Vagina (tissue), 2 donors: ENCODE measurements at places on chromosomes 12 and 14.

GRCh38 chr14:67833403-67833802 lies 13.8 kb downstream of the RAD51B start:
- DNase-seq = no peak

GRCh38 chr12:24608637-24609285 lies 340.1 kb downstream of the BCAT1 start:
- DNase-seq = no peak

DNA sequence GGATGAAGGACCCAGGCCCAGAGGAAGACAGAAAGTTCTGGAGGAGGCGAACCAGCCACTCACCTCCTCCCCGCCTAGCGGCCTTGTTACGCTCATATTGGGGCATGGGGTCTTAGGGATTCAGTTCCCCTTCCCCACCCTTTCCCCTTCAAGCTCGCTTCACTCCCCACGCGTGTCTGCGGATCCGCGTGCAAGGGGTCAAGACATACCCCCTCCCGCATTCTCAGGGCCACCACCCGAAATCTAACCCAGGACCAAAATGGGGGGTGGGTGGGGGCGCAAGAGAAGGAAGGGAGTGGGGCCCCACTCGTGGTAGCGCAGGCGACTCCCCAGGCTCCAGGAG lies 584 bp upstream of the RFX4 start:
- no peak for DNase-seq

- DNase-seq = no peak
Observed at GRCh38 chr12:74790931-74791330, 253.3 kb downstream of the ATXN7L3B start.

- no peak for DNase-seq
Observed at GRCh38 chr14:61380984-61381383, 59.6 kb downstream of the PRKCH start.

DNA sequence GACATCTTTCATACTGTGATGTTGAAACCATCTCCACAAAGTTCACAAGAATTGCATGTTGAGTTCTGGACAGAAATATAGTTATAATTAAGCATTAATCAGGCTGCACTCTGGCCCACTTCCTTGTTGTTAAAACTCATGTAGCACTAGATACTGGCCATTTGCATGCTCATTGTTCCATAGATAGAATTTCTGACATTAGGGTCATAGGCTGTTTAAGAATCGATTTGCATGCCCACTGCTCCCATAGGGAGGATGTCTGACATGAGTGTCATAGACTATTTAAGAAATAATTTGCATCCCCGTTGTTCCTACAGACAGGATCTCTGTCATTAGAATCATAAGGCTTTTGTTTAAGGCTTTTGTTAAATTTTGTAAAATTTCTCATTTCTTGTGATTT lies 50.2 kb downstream of the MYF5 start:
- DNase-seq = no peak

- DNase-seq = no peak
Observed at GRCh38 chr12:21459474-21459873, 22.0 kb downstream of the PYROXD1 start.

DNA sequence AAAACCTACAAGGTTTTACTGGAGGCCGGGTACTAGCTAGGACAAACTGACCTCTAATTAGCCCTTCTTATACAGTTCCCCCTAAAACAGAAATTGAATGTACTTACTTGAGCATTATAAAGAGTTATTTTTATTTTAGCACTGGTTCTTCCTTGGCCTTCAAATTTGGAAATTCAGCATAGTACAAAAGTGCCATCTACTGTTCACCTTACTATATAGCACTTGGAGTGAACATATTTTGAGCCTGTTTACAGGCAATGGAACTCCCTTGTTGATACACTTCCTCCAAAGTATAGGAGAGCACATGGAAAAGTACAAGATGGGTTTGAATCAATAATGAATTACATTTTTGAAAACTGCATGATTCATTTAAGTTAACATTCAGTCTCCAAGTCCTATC lies 3.9 kb upstream of the POC1B start:
- no peak for DNase-seq

GRCh38 chr12:52229836-52230343 lies 3.2 kb upstream of the KRT7 start:
- DNase-seq = no peak

- no peak for DNase-seq
Observed at GRCh38 chr14:55298500-55298822, 27.2 kb downstream of the FBXO34 start.

GRCh38 chr12:85821759-85822158 lies 14.4 kb downstream of the RASSF9 start:
- no peak for DNase-seq

DNA sequence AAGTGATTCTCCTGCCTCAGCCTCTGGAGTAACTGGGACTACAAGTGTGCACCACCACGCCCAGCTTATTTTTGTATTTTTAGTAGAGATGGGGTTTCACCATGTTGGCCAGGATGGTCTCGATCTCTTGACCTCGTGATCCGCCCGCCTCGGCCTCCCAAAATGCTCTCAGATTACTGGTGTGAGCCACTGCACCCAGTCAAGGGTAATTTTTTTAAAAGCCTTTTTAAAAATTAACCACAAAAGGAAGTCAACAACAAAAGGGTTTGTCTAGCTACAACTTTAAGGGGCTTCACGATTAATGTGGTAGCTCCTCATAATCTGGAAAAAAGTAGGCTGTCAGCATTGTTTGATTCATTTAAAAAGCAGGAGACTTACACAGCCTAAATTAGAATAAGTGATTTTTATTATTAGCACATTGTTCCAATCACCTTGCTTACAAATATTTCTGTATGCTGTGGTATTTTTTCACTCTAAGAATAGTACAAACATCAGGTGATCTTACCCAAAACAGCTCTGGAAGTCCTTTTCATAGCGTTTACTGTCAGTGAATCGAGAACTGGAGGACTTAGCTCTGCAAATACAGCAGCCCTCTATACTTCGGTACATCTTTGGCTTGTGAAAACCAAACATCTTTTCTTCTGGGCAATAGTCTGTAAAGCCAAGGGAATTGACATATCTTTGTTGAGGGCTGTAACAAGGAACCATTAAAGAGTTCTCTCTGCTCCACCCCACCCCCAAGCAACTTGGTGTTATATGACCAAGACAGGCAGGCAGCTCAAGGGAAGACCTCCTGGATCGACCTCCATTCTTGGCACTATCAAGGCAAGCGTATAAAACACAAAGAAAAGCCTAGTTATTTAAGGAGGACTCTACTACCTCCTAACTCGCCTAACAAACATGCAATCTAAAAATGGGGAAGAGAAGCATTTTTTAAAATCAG lies 28.1 kb downstream of the SINHCAF start:
- DNase-seq = no peak

- no peak for DNase-seq
Observed at GRCh38 chr12:64724201-64724745, 34.9 kb downstream of the GNS start.

DNA sequence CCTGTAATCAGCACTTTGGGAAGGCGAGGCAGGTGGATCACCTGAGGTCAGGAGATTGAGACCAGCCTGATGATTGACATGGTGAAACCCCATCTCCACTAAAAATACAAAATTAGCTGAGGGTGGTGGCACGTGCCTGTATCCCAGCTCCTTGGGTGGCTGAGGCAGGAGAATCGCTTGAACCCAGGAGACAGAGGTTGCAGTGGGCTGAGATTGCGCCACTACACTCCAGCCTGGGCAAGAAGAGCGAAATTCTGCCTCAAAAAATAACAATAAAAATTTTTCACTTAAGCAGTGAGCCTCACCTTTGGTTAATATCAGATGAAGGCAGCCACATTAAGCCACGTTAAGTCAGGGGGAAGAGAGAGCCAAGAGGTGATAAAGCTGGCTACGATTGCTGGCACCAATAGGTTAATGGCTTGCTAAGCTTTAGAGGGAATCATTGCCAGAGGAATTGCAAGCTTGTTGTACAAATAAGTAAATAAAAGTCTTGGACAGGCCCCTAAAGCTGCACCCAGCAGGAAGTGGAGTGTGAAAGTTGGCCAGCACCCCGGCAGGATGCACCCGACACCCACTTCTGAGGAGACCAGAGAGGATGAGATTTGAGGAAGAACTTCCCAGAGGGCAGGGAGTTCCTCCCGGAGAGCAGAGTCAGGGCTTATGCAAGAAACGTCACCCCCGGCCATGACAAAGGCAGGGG lies 41.3 kb upstream of the TESC start:
- no peak for DNase-seq

- DNase-seq = no peak
Observed at GRCh38 chr12:66255737-66256136, 46.6 kb upstream of the HELB start.

DNA sequence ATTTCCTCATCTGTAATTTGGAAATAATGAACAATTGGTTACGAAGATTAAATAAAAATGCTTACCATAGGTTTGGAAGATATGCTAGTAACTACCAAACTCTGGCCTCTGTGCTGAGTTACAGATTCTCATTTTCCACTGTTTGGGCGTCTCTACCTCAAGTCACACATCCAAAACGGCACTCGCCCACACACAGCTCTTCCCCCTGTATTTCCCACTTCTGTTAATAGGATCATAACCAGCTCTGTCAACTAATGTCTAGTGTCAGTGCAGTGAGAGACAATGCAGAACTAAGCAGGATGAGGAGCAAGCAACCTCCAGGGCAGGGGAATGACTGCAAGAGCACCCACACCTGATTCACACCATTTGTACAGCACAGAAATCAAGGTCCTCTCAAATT lies 10.9 kb upstream of the SYCP3 start:
- DNase-seq = no peak

DNA sequence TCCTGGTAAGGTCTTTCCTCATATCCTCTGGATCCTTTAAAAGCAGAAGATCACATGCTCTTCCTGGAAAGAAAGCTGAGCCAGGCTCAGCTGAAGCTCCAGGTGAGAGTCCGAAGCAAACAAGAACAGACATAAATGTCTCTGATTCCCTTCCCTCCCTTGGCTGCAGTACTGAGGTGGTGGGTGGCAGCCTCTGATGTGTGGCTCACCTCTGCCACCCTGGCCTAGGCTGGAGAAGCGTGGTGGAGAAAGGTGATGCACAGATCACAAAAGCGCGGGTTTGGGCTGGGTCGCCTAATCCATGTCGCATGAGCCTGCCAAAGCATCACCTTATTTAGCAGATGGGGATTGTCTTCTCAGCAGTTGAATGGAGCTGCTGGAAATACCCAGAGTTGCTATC lies 2.8 kb upstream of the KRT76 start:
- no peak for DNase-seq

DNA sequence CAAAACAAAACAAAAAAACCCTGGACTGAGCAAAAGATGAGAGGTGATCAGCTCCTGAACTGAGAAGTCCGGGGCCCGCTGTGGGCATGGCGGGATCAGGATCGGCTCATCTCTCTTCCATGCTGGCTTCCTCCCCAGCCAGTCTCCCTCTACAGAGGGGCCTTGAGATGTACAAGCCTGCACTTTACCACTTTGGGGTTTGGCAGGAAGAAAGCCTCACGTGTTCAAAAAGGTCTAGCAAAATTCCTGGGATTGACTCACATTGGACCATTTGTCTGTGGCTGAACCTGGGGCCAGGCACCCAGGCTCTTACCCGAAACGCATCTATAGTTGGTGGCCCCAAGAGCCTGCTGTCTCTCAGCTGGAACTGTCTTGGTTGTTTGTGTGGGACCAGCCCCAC lies 89.0 kb downstream of the SLC24A4 start:
- DNase-seq = no peak

DNA sequence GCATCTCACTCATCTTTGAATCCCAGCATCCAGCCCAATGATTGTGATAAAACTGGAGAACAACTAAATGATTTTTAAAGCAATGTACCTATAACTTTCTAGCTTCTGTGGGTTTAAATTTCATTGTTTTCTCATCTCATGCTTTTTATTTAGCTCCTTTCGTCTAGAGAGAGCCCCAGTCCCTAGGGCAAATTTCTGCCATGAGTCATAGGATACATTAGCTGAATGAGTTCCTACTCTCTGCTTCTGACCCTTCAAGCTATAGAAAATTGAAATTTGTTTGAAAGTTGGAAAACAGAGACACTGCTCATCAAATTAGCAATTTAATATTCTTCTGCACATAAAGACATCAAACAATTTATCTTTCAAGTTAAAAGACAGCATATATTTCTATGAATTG lies 113.9 kb downstream of the KIF21A start:
- DNase-seq = no peak

- no peak for DNase-seq
Observed at GRCh38 chr12:71460850-71461609, 21.4 kb downstream of the LGR5 start.

DNA sequence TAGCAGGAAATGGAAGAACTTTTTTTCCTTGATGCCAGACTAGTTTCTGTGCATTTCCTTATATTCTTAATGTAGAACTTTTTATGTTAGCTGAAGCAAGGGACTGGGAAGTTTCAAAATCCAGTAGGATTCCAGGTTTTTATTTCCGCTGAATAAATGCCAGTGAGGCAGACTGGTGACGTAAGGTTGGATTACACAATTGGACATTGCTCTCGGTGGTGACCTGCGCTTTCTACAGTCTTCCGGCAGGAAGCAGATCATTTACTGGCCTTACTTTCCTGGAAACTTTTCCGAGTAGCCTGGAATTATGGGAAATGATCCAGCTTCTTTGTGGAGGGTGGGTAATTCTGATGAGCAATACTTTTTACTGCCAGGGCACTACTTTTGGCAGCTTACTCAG lies 3.6 kb downstream of the IFT43 start:
- no peak for DNase-seq

DNA sequence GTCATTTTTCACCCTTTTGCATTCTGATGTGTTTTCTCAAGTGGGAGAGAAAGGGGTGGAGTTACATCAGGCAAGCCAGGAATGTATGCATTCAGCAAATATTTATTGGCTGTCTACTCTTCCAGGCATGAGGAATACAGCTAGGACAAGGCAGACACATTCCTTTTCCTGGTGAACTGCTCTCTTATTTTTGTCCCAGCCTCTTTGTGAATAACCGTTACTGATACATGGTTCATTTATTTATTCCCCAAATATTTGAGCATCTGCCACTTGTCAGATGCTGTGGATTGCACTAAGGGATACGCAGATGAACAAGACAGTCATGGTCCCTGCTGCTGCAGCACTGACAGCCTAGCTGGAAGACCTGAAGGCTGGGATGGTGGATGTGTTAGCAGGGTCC lies 6.1 kb downstream of the PELI2 start:
- DNase-seq = no peak

DNA sequence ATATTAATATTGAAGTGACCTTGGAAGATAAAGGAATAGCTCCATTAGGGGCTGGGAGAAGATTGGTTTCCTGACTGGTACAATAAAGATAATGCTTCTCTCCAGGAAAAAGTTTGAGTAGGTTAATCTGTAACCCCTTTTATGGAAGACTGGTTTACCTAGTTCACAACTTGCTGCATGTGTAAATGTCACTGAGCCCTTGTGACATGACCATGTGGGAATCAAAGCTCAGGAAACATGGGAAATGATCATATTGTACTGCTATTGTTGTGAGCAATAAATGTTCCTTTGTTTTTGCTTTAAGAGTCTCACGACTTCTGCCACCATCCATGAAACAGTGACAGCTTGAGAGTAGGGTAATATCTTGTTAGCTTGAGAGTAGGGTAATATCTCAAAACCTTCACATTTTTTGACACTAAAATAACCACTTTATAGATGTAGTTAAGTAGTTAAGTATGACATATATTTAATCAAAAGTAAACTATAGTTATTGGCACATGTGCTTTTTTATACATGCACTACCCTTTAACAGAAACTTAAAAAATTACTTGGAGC lies 1338.6 kb downstream of the FSCB start:
- DNase-seq = no peak

GRCh38 chr12:114241973-114242434 lies 163.9 kb downstream of the TBX5 start:
- DNase-seq = no peak

- no peak for DNase-seq
Observed at GRCh38 chr12:109952160-109952858, 43.9 kb downstream of the GIT2 start.

- no peak for DNase-seq
Observed at GRCh38 chr14:31962920-31963319, 114.2 kb upstream of the ARHGAP5 start.
